ENCODE measurements at places on chromosomes 6 and 20. TPM values are rescaled to one million over a fixed set of nuclear protein-coding genes. Genes with fewer than 3 reads are reported as not detected.

GRCh38 chr6:127225497-127225896 is 41.2 kb upstream of the RNF146 start:
- H3K27me3 ChIP-seq = no peaks in the 10 kb centered on the region
- no peak for DNase-seq
- H3K4me3 ChIP-seq = no peak overlapping the region
- no peak overlapping the region for H3K27ac ChIP-seq

DNA sequence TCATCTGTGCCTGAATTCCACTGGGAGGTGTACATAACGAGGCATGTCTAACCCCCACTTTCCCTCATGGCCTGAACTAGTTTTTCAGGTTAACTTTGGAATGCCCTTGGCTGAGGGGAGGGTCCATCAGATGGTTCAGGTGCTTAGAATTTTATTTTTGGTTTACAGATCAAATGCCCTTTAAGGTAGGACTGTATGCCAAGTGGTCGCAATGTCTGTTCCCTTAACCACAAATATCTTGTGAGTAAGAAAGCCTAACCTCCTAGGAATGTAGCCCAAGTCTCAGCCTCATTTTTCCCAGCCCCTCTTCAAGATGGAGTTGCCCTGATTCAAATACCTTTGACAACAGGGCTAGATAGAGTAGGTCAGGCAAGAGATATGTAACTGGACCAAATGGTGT is 78.4 kb downstream of the RNASET2 start:
- H3K27me3 ChIP-seq = no peaks in the 10 kb centered on the region
- H3K4me1 ChIP-seq = no peaks in the 10 kb centered on the region
- no peaks in the 10 kb centered on the region for H3K36me3 ChIP-seq
- DNase-seq = no peak
- no peak overlapping the region for H3K27ac ChIP-seq

DNA sequence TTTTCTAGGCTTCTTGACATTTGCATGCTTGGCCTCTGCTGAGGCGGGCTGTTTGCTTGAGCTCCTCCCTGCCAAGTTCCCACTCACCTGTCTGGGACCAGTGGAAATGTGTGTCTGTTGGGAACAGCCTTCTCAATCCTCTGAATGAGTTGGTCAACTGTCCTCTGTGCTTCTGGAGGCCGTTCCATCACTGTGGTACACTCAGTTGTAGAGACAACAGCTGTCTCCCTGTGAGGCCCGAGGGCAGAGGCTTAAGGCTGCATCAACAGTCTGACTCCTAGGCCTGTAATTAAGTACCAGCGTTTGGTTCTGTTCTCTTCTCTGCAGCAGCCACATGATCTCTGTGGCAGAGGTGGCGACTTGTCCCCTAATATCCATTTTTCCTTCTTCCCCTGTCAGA is 110.9 kb downstream of the CDC5L start:
- no peak for DNase-seq
- H3K36me3 ChIP-seq = no peaks in the 10 kb centered on the region
- H3K4me3 ChIP-seq = no peak overlapping the region

DNA sequence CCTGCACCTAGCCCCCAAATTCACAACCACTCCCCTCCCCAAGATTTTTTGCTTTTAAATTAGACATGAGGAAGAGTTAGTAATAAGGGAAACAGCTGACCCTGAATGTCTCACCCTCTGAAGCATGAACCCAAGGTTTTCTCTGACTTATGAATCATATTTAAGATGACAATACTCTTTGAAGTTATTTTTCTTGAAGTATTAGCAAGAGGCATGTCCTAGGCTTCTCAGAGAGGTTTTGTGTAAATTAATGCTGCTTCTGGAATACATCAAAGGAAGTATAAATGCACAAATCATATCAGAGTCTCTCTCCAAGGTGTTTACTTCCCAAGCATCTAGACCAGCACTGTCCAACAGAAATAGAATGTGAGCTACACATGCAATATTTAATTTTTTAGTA is 408.1 kb upstream of the MARCKS start:
- no peak for DNase-seq
- no peak overlapping the region for H3K27ac ChIP-seq
- H3K4me3 ChIP-seq = no peak overlapping the region
- no peaks in the 10 kb centered on the region for H3K36me3 ChIP-seq
- no peaks in the 10 kb centered on the region for H3K4me1 ChIP-seq
- no peaks in the 10 kb centered on the region for H3K27me3 ChIP-seq

- no peak overlapping the region for H3K27ac ChIP-seq
- H3K4me1 ChIP-seq = no peaks in the 10 kb centered on the region
- no peak overlapping the region for H3K4me3 ChIP-seq
- H3K27me3 ChIP-seq = no peaks in the 10 kb centered on the region
- H3K36me3 ChIP-seq = no peaks in the 10 kb centered on the region
These were observed 69.2 kb downstream of the PTPRA start for GRCh38 chr20:2942439-2942838.

DNA sequence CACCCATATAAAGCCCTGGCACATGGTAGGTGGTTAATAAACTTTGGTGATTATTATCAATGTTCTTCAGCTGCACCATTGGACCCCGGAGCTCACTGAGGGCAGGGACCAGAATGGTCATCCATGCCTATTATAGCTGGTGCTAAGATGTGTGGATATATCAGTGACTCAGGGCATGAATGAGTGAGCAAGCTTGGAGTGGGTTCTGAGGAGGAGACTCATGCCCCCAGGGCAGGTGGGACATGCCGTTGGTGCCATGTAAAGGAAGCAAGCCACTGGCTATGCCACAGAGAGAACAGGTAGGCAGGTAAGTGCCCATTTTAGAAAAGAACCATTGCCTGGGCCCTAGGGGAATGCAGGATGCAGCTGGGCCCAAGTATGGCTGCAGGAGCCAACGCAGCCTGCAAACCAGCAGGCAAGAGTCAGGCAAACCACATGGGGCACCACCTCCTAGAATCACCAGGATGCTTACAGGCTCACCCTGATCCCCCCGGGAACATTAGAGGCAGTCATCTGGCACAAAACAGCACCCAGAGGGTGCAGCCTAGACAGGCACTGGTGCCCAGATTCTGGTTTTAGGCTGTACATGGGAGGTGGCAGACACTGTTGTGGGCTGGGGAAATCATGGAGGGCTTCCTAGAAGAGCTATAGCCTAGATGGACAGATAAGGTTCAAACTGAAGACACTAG is 23.5 kb downstream of the PLAGL2 start:
- no peak overlapping the region for H3K4me3 ChIP-seq
- H3K27me3 ChIP-seq = no peaks in the 10 kb centered on the region
- H3K36me3 ChIP-seq = no peaks in the 10 kb centered on the region
- no peak for DNase-seq
- peaks cover 11% of the 10 kb centered on the region for H3K4me1 ChIP-seq

DNA sequence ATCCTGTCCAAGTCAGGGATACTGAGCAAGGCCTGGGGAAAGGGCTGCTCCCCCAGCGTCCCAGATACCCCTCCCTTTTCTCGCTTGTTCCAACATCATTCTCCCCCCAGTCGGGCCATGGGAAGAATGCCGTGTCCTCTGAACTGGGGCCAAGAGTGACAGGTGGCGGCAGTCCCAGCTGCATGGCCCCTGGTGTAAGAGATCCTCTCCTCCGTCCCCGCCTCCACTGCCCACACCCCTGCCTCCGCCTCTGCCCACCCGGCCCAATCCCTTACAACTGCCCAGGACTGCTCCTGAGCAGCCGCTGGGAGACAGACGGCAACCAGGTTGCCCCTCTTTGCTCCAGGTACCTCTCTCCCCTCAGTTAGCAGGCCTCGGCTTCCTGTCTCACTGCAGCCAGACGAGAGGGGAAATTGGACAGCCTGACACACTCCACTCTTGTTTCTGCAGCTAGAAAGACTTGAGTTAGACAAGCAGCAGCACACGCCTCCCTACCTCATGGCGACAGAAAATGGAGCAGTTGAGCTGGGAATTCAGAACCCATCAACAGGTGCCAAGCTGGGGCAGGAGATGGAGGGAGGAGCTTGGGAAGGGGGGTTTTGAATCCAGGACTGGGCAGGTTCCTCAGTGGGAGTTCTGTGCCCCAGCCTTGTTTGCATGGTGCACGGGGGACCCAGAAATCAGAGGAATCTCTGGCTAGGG is at the start of gene MYLK2:
MYLK2 (plus strand) TSS at position 274 of the 702 bp plus-strand sequence; CDS start at position 499, 225 bp downstream.
- H3K27me3 ChIP-seq = no peaks in the 10 kb centered on the region
- no peak for DNase-seq
- H3K4me3 ChIP-seq = no peak within 1 kb of the TSS
- H3K36me3 ChIP-seq = no peaks in the 10 kb centered on the region

Gene SRPK1
- 23.9 TPM for total RNA-seq

Gene PNLDC1
- total RNA-seq = 0.20 TPM

Gene ARFGEF3
- total RNA-seq = 6.1 TPM

Data from ovary (tissue), 10 donors.